ENCODE measurements at places on chromosomes 1 and 21.

DNA sequence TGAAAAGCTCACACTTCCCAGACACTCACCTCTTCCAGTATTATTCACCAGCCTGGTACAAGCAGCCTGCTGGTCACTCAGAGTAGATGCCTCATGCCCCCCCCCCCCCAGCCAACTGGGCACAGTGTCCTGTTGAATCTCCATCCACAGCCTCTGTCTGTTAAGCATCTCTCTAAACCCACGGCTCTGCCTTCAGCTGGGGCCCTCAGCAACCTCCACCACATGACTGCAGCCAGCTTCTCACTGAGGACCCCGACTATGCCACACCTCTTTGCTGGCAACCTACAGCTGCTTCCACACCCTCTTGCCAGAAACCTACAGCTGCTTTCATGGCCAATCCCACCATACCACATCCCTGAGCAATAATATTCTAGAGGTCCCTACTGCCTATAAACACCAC lies 113.1 kb downstream of the RHOU start:
- no peak for DNase-seq

- no peak for DNase-seq
Observed at GRCh38 chr1:233097959-233098580, 147.7 kb downstream of the NTPCR start.

DNA sequence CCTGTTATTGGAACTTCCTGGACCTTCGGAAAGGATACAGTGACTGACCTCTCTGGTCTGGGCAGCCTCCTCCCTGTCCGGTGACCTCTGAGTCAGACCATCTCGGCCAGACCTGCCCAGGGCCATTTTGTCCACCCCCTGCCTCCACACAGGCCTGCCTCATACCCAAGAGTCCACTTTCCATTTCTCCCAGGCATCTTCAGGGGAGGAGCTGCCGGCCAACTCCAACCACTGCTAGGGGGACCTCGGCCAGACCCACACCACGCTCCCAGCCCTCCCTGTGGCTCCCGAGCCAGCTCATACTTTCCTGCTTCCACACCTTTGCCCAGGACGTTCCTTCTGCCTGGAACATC lies 29.5 kb upstream of the RUNX3 start:
- DNase-seq: no peak

DNA sequence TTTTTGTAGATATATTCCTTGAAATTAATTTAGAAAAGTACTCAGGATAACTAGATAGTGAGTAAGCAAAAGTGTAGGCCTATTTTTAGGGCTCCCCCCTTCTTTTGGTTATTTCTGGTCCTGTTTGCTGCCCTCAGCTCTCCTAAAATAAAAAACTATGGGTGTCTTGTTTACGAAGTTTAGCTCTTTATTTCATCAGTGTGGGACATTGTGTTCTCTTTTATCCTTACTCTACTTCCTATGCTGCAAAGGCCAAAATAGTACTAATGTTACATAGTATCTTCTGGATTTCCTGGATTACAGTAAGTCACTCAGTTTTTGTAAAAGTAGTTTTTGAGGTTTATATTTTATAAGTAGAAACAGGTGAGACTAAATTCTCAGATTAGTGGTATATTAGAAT lies 15.4 kb downstream of the CEP350 start:
- DNase-seq: no peak

- DNase-seq: peak; percentile 86
Observed at GRCh38 chr1:6245086-6245868, 1.3 kb downstream of the HES3 start.

DNA sequence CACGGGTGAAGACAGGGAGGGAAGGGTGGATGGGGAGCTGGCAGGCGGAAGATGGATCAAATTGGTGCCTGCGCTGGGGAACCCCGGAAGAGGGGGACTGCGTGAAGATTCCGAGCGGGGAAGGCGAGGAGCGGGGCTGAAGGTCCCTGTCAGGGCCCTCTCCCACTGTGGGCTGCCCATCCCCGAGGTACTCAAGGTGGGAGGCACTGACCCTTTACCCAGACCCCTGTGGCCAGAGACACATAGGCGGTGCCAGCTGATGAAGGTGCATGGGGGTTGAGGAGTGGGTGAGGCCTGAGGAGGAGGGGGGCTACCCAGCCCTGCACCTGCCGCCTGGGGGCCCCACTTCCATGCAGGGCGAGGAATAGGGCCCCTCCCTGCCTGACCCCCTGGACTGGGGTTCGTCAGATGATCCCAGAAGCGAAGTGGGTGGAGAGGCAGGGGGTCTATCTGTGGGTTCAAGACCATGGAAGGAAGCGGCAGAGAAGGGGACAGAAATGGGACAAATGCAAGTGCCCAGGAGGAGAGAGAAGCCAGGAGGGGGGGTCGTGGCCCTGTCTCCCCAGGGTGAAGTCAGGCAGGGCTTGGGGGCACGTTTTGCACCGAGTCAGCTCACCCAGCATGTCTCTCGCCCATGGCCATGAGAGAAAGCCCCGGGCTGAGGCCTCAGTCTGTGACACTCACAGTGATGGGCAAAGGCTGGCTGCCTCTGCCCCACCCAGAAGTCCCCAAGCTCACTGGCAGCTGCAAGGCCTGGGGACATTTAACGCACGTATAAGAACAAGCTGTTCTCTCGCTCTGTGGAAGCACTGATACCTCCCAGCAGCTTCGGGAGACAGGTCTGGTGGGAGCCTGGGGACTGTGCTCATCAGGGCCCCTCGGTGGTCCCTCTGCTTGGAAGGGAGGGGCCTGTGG lies 7.0 kb upstream of the MMEL1 start:
- no peak for DNase-seq

DNA sequence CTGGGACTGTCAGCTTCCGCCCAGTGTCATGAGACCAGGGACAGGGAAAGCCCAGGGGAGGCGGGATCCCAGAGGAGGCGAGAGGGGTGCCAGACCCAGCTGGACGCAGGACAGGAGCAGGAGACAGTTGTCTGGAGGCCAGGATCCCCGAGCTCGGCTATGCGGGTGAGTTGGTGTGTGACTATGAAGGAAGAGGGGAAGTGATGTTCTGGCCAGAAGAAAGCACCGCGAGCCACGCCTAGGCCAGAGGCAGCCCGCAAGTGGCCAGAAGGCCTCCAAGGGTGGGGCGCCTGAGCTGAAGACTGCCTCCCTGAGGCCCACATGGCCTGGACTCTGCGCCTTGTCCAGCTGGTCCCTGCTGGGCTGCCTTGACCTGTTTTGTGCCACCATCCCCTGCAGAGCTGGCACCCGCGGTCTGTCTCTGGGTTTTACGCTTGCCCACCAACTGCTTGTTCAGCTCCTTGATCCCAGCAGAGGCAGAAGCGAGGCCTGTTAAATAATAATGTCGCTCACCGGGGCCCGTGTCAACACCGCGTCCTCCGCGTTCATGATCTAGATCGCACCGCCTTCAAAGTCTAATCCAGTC lies 85.2 kb upstream of the ACTL8 start:
- no peak for DNase-seq

Data from left cardiac atrium (tissue), 4 donors.